ENCODE measurements at places on chromosomes 16 and 17.

GRCh38 chr17:82023447-82024241 lies 539 bp downstream of the LRRC45 start:
- DNase-seq: no peak

DNA sequence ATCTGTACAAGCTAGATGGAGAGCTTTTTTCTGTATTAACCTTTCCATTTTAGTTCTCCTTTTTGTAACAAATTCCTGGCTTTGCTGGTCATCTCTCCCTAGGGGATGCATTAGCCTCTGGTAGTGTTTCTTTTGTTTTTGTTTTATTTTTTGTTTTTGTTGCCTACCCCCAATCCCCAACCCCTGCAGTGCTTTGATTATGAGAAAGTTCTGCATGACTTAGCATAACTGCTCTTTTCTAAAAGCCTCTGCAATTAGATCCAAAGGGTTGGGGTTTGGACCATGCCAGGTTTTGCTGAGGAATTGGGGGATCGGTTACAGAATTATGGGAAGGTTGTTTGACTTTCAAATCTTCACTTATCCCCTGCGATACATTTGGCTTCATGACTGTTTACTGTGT lies 98.2 kb downstream of the ADAMTS18 start:
- no peak for DNase-seq

DNA sequence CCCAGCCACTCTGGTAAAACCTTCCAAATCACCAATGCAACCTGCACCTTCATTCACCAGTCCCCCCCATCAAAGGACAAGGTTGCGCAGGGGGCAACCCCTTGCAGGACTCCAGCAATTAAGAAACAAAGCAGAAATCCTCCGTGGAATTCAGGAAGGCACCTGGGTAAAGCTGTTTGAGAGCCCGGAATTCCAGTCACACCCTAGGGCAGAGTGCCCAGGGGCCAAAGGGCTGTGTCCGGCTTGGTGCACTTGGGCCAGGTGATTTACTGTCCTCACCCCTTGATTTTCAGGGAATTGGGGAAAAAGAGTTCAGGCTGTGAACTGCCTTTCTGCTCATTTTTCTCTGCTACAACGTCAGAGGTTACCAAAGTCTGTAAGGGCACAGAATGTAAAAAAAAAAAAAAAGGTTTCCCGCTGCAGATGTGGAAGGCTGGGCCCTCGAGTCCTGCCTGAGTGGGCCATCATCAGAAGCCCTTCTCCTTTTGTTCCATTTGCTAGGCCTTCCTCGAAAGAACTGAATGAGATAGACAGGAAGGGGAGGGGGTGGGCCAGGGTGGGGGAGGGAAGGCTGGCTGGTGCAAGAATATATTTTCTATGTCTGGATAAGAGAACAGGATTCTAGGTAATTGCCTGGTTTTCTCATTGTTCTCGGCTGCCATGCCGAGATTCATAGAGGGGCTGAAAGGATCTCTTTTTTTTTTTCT lies 266.5 kb upstream of the PSMD7 start:
- DNase-seq: no peak

DNA sequence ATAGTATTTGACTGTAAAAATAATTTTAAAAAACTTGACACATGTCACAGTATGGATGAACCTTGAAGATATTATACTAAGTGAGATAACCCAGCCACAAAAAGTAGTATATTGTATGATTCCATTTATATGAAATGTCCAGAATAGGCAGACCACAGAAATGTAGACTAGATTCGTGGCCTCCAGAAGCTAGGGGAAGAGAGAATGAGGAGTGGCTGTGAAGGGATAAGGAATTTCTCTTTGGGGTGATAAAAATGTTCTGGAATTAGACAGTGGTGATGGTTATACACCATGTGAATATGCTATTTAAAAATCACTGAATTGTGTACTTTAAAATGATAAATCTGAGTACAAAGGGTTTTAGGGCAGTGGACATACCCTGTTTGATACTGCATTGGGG lies 253.1 kb upstream of the DYNLRB2 start:
- DNase-seq: no peak

- DNase-seq: no peak
Observed at GRCh38 chr17:6244796-6245195, 174.6 kb downstream of the WSCD1 start.

DNA sequence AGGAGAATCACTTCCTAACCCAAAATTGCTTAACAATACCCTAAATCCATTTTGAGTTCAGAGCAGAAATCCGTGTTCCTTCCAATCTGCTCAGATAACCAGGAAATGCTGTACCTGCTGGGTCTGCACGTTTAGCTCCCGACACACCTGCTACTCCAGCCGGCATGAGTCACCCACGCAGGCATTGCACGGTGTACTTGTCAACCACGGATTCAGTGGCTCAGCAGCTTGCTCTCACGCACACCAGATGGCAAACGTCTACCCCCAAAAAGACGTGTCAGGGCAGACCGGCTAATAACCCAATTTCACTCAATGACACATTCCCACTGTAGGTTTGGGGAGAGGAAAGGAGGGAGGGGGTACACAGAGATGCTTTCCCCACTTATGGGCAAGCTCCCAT lies 468.1 kb downstream of the SOX9 start:
- DNase-seq: no peak

- peak; percentile 45 for DNase-seq
Observed at GRCh38 chr16:69741951-69742904, 12.5 kb downstream of the NOB1 start.

DNA sequence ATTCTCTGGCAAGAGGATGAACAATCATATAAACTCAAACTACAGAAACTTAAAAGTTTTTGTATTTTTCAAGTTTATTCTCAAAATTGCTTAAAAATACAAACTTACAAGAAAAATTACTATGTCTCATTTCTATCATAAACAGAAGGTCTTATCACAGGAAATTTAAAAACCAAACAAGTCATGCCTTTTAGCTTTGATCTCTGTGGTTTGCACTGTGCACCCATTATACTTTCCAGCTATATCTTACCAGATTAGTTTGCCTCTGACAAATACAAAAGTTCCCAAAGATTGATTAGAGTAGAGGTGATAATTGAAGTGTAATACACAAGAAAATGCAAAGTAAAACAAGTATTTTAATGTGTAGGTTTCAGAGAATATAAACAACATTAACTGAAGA lies 117.4 kb downstream of the MYO1D start:
- DNase-seq: no peak

- DNase-seq: no peak
Observed at GRCh38 chr16:46817961-46818360, 13.0 kb downstream of the C16orf87 start.

DNA sequence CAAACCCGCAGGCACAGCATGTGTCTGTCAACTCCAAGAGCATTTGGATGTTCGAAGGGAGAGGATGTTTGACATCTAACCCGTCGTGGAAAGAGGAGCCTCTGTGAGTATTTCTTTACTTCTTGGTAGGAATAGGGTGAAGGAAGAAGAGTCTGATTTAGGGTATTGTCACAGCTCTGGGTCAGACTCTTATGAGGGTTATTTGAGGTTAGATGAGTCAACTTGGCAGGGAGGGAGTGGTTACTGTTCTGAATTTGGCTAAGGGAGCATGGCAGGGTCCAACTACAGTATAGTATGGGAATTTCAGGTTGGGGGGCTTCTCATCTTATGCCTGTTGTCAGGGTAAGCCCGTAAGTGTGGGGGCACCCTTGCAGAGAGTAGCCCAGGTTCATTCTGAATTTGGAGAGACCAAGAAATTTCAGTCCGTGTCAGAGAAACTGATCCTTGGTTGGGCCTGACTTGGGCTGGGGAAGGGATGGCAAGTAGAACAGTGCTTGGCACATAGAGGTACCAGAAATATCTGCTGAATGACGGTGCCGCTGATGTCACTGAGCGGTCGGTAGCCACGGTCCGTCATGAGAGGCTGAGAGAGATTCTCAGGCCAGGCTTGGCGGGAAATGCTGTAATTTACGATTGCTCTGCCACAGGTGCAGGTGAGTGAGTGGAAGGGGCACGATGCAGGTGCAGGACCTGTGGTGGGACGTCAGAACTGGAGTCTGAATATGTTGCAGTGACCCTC lies 43.2 kb downstream of the MYH3 start:
- DNase-seq: no peak

GRCh38 chr16:46986438-46986837 lies 13.0 kb upstream of the DNAJA2 start:
- DNase-seq: no peak

- no peak for DNase-seq
Observed at GRCh38 chr17:53949473-53950090, 126.9 kb downstream of the KIF2B start.

DNA sequence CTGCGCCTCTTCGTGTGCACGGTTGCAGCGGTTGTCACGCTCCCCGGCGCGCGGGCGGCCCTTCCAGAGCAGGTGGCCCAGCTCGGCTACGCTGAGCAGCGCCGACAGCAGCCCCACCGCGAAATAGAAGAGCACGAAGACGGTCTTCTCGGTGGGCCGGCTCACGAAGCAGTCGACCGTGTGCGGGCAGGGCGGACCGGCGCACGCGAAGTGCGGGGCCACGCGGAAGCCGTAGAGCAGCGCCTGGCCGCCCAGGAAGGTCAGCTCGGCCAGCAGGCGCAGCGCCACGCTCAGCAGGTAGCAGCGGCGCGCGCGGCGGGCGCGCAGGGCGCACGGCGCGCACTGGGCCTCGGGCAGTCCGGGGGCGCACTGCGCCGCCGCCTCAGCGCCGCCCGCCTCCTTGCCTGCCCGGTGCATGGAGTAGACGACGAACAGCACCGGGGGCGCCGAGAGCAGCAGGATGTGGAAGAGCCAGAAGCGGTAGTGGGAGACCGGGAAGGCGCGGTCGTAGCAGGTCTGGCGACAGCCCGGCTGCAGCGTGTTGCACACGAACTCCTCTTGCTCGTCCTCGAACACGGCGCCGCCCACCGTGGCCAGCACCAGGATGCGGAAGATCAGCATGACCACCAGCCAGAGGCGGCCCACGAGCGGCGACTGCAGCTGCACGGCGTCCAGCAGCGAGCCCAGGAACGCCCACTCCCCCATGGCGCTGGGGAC lies 1.3 kb downstream of the GJD3 start:
- no peak for DNase-seq

- no peak for DNase-seq
Observed at GRCh38 chr16:84976644-84977400, 34.5 kb downstream of the ZDHHC7 start.

DNA sequence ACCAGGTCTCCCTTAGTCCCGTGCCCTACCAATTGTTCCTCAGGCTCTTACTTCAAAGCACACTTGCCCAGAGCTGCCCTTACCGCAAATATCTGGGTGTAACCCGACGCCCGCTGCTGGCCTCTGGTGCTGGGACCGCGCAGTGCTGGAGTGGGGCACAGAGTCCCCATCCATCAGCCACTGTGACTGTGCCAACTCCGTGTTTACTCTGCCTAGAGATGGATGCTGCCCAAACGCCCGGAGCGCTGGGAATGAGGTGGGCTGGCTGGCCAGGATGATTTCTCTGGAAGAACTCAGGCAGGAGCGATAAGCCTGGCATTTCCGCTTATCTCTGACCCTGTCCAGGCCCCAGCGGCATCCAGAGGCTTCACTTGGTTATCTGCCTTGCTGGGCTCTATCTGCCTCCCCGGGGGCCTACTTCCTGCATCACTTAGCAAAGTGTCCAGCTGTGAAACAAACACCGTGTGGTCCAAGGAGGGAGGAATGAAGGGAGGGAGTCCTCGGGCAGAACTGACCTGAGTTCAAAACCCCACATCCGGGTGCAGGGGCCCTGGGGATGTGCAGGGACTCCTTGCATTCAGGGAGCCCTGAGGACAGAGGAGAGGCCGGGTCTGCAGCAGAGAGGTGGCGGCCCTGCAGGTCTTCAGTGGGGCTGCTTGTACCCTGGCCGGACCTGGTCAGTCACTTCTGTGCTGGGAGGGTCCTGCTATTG lies 9.4 kb upstream of the MYLK3 start:
- no peak for DNase-seq

DNA sequence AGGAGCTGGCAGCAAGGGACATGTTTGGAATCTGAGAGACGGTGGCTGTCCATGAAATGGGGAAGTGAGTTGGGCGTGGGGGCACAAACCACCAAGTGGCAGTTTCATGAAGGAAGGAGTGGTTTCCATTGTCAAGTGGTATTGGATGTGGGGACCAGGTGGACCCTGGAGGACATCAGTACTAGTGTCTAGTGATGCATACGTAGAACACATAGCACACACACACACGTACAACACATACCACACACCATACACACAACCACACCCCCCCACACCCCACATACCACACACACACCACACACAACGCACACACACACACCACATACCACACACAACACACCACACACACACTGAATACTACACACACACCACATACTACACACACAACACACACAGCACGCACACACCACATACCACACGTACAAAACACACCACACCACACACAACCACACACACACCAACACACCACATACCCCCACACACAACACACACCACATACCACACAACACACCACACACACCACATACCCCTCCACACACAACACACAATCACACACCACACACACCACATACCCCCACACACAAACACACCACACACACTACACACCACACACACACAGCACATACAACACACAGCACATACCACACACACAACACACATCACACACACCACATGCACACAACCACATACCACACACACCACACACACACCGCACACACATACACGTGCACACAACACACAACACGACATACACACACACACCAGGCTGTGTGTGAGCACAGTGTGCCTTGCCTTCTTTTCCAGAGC lies 41.1 kb upstream of the GSE1 start:
- no peak for DNase-seq

DNA sequence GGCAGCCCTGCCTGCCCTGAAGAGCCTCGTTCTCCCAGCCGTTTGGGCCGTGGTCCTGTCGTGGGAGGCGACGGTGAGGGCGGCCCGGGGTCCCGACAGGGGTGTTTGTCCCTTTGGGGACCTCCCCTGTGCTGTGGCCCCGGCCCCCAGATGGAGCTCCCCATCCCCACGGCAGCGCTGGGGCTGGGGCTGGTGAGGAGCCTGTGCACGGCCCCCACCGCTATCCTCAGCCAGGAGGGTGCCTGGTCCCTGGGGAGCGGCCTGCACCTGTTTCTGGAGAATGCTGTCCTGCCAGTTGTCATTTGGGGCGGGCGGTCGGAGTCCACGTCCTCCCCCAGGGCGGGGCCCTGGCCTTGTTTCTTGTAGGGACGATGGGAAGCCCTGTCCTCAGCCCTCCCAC lies 6.6 kb downstream of the CAPN15 start:
- DNase-seq: no peak

DNA sequence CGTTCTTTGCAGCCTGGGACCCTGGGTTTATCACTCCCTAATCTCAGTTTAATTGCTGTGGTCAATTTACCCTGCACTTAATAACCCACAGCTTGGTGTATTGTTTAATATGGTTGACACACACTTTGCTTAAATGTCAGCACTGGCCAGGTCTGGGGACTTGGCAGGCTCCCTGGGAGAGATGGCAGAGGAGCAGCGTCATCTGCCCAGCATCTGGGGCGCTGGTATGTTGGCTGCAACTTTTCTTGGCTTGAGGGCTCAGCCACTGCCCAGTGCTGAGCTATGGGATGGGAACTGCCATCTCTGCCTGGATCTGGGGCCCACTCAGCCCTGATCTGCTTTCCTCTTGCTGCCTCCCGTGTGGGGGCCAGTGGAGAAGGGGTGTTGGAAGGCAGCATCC lies 115.7 kb upstream of the IRX3 start:
- no peak for DNase-seq

- no peak for DNase-seq
Observed at GRCh38 chr16:88439016-88439415, 14.1 kb upstream of the ZFPM1 start.

GRCh38 chr17:1882836-1883235 lies 53.0 kb downstream of the RPA1 start:
- no peak for DNase-seq
